RCC 7860 (cell line): ENCODE measurements at places on chromosomes 12 and 14.

GRCh38 chr14:55238019-55238680 is 33.1 kb upstream of the FBXO34 start:
- no peak for DNase-seq

DNA sequence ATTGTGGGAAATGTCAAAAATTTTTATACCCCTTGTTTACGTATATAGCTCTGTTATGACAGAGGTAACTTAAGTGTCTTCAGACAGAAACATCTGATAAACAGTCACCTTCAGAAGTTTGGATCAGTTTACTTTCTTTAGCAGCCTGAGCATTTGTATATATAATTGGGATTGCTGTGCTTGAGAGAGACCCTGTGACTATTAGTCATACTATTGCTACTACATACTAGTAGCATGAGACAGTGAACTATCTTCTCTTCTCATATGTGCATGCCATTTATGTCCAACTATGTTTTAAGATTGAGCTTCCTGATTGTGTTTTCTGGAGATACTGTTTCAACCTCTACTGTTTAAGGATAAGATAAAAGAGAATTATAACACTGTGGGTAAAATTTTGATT is 101.5 kb downstream of the PDE6H start:
- no peak for DNase-seq

- no peak for DNase-seq
Measured at GRCh38 chr14:63705561-63706070, 22.2 kb downstream of the SGPP1 start.

DNA sequence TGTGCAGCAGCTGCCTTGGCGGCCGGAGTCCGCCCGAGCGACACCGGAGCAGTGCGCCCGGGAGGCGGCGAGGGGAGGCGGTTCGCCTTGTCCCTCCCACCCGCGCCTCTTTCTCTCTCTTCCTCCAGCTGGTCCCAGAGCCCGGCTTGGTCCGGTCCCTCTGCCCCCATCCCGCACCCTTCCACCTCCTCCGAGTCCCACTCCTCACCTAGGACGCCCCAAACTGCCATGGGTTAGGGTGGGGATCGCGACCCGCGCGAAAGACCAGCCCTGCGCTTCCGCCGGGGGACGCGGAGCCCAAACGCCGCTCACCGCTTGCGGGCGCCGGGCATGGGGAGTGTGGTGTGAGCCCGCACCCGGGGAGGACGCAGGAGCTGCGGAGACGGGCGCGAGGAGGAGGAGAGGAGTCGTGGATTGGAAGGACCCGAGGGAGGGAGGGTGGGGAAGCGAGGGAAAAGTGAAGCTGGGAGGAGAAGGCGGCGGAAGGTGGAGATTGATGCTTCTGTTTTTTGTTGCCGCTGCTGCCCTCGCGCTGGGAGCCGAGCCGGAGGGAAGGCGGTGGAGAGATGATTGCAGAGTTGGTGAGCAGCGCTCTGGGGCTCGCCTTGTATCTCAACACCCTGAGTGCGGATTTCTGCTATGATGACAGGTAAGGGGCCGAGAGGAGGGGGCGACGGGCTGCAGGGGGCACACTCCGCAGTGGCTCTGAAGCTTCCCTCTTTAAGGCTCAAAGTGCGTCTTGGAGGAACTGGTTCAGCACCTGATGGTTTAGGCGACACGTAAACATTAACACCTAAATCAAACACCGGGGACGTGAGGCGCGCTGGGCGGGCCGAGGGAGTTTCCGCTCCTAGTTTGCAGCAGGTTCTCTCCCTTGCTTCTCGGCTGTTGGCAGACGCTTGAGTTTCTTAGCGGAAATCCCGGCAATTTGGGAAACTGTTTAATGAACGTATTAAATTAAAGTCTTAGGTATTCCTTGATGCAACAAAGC is 610 bp downstream of the TMTC2 start:
- DNase-seq: no peak

DNA sequence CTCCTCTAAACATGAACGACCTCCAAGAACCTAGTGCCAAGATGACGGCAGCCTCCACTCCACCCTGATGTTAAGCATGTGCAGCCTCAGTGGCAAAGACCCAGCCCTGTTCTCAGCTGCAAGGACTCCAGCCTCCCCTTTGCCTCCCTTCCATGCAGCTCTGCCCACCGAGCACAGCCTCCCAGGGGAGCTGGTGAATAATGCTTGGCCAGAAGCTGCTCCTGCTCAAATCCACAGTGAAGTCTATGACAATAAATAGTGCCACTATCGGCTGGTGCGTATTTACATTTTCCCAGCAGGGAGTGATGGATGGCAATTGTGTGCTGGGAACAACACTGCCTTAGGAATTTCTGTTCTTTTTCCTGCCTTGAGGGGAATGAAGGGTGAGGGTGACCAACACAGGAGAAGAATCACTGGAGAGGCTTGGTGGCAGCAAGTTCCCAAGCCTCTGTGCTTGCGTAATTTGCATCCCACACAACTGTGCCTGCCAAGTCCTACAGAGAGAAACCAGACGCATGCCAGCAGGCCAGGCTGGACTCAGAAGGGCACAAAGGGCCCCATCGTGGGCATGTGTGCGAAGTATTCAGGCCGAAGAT is 29.9 kb upstream of the TC2N start:
- DNase-seq: no peak

GRCh38 chr12:74890237-74890599 is 319.4 kb downstream of the KCNC2 start:
- DNase-seq: peak; percentile 86

- DNase-seq: no peak
Measured at GRCh38 chr12:12523229-12523628, 39.4 kb downstream of the DUSP16 start.

GRCh38 chr12:11446372-11446771 is 51.0 kb upstream of the PRB2 start:
- DNase-seq: no peak

GRCh38 chr14:50403419-50403818 is 6.7 kb upstream of the CDKL1 start:
- no peak for DNase-seq

- no peak for DNase-seq
Measured at GRCh38 chr12:119911182-119911581, 34.1 kb upstream of the CIT start.
